Activated B cell treated with CpG ODN at 0.5 μM for 24 hours (primary cell): ENCODE measurements at places on chromosomes 1 and 21. TPM values are rescaled to one million over a fixed set of nuclear protein-coding genes. Genes with fewer than 3 reads are reported as not detected.

LPAR3 gene
- 0.59 and 0.62 TPM in 2 replicates for total RNA-seq

SPRR2A gene
- not detected in 2 replicates for total RNA-seq

FCN3 gene
- not detected in 2 replicates for total RNA-seq

DNA sequence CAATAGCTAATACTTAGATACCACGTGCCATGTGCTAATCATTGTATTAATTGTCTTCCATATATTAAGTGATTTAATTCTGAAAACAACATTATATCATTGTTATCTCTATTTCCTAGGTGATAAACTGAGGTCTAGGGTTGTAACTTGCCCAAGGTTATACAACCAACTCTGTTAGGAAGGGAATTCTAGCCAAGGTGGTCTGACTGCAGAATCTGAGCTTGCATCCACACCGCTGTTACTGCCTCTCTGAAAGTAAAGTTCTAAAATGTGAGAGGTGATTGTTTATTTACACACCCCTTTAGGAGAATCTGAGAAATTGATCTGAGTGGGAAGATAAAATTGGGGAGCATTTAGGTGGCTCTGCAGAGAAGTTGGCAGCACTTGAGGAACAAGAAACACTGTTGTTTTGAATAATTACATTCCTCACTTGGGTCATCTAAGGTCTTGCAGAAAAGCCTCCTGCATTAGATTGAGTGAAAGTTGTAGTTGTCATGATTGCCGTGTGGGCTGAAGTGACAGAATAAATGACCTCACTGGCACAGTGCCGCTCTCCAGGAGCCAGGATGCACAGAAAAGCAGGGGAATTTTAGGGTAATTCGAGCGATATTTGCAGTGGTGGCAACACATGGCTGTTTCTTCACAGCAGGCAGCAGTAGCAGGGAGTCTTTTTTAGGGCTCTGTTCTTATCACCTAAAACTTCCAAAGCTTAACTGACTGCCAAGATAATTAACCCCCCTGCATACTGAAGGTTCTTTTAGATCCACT, 121.7 kb downstream of the ADGRL4 start:
- DNase-seq, result no peak

DNA sequence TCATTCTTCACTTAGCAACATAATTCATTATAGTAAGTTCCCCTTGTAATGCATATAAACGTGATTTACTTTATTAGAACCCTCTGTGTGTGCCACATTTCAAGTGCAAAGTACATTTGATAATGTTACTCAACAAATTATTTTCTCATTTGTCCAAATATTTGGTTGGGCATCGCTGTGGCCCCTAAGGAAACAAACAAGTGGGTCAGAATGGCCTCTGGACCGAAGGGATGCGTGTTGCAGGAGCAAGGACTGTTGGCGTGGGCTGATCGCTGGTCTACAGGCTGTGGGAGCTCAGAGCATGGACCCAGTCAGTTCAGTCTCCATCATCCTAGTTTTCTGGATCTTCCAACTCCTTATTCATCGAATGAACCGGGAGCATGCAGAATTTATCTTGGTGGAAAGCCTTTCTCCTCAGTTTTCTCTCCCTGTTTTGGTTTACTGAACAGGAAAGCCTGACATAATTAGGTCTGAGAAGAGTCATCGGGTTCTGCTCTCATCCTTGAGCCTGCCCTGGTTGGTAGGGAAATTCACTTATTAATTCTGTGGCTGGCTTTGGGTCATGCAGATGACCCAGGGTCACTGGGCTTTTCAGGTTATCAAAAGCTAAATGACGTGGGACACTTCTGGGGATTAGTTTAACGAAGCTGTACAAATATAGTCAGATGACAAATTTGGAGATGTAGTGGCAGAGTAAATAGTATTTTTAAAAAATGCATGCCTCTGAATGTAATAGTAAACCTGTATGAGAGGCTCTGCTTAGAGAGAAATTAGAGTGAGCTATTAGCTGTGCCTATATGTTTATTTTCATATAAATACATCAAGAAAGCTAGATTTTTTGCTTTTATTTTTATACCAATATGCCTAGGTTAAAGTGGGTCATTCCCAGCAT, 200.2 kb downstream of the SDCCAG8 start:
- DNase-seq, result no peak
